ENCODE measurements at places on chromosomes 3 and 15.

DNA sequence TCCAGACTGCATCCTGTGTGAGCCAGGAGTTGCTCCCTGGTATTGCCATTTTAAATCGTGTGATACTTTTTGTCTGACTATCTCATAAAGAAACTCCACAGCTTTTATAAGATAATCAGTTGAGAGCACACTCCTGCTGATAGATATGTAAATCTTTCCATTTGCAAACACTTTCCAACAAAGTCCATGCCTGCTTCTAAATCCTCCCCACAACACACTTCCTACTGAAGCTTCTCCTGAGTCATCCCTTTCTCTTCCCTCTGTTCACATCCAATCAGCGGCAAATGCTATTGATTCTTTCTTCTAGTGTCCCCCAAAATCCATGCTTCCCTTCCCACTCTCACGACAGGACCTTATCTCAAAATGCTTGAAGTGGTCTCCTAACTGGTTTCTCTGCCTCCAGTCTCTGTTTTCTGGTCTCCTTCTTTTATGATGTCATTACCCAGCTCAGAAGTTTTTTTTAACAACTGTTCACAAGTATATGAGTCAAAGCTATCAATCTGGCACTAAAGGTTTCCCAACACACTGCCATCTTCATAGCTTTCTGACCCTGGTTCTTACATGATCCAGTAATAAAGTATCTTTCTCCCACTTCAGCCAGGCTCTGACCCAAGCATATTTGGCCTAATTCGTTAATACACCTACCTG, 4.5 kb upstream of the WWTR1 start:
- no peak for DNase-seq

DNA sequence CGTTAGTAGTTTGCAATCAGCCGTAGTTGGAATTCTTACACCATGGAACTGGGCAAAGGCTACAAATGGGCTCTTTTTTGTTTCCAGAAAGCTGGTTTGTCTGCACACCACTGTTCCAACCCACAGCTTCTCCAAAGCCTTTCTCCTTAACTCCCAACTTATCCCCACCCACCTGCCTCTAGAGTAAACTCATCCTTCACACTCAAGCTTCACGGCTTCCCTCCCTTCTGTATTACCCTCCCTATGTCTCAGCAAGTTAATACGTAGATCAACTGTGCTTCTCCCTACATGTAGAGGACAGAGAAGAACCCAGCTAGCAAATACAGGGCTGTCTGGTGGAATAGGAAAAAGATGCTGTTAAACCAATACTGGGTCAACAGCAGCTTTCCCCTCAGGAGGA, 363.0 kb upstream of the IL12A start:
- DNase-seq, result no peak

- DNase-seq, result peak; percentile 35
These were observed 30.4 kb downstream of the SLC51A start for GRCh38 chr3:196246612-196247308.

- no peak for DNase-seq
These were observed 445 bp downstream of the LMOD3 start for GRCh38 chr3:69121950-69122349.

DNA sequence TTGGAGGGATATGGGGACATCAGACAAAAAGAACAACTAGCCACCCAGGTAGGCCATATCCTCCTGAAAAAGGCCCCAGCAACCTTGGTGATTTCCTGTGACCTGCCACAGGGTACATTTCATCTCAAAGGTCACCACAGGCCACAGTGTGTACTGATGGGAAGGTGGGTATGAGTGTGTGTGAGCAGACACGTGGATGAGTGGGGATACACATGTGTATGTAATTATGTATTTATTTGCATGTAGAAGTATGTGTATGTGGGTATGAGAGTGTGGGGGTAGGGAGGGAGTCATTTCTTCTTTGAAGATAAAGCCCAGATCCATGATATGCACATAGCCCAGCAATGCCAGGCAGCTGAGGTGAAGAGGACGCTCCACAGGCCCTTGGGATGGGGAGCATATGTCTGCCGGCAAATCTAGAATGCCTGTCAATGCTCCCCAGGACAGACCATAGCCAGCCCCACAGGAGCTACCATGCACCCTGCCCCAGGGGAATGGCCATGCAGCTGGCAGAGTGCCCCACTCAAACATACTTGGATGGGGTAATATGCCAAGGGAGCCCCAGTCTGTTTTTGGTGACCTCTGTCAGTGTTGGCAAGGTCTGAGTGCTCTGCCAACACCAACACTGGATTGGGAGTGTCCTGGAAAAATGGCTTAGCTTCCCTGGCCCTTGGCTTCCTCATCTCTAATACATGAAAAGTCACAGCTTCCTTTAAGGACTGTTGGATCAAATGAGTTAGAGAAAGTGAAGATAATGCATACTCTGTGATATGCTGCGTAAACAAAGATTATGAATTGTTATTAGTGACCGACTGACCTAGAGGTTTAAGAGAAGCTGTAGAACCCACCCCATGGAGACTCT, 42.4 kb downstream of the RAB6B start:
- no peak for DNase-seq

GRCh38 chr15:40554161-40554525, 10.7 kb downstream of the CCDC32 start:
- DNase-seq, result no peak

- DNase-seq, result no peak
These were observed 220.9 kb upstream of the BHLHE40 start for GRCh38 chr3:4758249-4758860.

DNA sequence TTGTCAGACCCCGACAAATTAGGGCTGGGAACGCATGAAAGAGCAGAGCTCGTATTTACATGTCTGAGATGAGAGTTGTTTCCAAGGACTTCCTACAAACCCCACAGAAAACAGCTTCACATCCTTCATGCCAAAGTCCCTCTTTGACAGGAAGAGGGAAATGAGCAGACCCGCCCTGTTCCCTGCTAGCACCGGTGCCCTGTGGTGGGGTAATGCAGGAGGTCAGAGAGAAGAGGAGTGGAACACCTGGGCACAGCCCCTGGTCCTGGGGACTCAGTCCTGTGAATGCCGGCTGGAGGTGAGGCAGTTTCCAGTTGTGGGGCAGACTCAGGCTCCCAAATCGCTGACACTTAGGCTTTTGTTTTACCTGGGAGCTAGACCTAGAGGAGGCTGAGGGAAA, 4.0 kb downstream of the PLA2G4D start:
- no peak for DNase-seq

DNA sequence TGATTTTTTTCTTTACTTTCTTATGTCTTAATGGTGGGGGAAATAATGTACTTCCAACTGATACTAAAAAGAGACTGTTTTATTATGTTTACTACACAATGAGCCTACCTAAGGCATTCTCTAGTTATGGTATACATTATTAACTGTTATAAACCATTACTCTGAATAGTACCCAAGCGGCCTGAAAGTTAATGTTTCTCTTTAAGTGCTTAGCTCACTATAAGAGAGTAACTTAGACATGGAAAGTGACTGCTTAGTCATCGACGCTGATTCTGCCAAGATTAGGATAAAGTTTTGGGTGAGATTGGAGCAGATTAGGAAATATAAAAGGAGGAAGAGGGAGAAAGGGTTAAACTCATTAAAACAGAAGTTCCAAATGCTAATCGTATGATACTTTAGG, 365.0 kb downstream of the NLGN1 start:
- no peak for DNase-seq

DNA sequence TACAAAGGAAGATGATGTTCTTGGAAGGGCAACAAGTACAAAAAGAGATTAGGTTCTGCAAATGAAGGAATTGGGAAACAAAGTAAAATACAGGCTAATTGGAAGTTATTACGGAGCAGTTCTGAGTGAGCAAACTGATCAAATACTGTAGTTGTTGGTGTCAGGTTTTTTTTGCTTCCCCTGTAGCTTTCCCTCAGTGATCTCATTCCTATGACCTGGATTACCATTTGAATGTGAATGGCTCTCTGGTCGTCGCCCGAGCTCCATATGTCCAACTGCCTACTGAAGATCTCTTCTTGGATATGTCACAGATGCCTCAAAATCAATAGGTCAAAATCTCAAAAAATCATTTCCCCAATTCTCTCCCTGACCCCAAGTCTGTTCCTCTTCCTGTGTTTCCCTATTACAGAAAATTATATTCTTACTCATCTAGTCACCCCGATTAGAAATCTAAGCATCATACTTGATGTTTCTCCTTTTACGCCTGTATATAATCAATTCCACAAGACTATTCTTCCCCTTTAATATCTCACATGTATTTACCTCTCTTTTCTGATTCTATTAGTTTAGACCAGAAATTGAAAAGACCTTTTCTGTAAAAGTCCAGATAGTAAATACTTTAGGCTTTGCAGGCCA, 29.0 kb downstream of the GOLM2 start:
- no peak for DNase-seq

DNA sequence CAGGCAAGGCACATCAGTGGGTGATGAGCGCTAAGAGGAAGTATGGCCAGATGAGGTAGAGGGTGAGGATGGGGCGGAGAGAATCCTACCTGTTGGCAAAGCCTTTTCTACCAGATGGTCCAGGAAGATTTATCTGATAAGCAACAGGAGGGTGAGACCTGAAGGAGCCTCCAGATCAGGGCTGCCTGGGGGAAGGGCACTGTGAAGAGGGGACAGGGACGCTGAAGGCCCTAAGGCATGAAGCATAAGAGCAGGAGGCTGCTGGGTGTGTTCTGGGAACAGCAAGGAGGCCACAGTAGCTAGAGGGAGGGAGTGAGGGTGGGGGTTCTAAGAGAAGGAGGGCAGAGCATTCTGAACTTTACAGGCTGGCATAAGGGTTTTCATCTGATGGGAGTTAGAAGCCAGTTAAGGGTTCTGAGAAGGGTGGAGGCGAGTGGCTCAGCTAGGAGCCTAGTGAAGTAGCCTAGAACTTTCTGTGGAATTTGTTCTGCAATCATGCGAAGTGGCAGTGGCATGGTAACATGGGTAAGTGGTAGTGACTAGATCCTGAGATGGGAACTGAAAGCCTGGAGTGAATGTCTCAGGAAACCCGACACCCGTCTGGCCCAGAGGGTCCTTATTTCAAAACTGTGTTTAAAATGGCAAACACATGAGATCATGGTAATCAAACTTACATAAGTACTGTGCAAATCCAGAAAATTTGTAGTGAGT, 29.9 kb downstream of the CGNL1 start:
- no peak for DNase-seq

DNA sequence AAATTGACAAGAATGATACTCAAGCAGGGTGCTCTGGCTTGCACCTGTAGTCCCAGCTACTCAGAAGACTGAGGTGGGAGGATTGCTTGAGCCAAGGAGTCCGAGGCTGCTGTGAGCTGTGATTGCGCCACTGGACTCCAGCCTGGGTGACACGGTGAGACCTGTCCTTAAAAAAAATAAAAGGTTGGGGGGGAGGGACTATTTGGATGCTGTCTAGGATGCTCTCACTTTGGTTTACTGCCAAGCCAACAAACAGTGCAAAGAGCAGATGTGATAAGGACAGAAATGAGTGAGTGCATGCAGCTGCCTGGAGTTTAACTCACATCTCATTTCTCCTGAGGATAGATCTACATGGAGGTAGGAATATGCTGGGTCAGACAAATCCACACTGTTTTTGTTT, 130.0 kb downstream of the FRMD4B start:
- DNase-seq, result no peak

DNA sequence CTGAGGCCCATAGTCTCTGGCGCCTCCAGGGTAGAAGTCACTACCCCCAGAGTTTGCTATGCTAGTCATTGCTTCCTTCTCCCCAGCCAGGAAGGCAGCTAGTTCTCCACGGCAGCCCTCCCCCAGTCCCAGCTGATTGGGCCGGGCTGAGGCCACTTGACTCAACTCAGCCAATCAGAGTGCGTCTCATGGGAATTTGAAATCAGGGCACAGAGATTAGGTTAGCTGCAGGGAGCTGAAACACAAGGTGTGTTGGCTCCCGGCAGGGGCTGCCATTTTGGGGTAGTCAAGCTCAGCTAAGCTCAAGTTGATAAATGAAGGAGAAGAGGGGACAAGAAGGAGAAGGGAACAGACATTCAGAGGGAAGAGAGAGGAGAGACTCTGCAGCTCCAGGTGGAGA, 32.8 kb downstream of the LINGO1 start:
- DNase-seq, result peak; percentile 12

- no peak for DNase-seq
These were observed 11.3 kb downstream of the CORO2B start for GRCh38 chr15:68589783-68590710.

DNA sequence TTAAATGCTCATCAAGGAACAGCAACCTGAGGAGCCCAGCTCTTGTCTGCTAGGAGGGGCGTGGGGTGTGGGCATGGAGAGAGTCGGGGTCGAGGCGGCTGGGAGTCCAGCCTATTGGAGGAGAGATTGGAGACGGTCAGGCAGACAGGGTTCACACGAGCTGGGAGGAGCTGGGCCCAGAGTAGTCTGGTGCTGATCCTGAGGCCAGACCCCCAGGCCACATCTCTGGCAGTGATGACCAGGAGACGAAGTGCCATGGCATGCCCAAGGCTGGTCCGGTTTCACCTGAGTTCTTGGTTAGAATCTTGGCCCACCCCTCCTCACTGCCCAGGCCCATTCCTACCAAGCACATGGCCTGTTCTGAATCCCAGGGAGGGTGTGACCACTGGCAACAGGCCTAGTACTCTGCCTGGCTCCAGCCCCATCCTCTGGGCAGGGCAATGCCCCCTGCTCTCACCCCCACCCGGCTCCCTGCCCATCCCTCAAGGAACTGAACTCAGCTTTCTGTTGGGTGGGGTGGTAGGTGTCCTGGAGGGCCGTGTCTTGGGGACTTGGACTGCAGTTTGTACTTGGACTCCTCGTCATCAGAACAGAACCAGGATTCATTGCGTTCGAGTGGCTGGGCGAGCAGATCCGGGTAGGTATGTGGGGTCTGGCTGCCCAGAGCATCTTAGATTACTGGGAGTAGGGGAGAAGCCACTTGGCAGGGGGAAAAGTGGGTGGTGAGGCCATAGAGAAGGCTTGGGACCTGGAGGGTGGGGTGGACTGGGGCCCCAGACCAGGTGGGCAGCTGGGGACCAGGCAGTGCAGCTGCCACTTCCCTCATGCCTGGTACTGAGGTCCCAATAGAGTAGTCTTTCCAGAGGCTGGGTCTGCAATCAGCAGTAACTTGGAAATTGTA, 20.8 kb downstream of the SLC28A1 start:
- DNase-seq, result no peak

Data from activated CD4-positive, alpha-beta memory T cell treated with anti-CD3 and anti-CD28 coated beads for 36 hours (primary cell).